Cortex of kidney (tissue), 1 donor: ENCODE measurements at places on chromosomes 6 and 20.

GRCh38 chr6:128209771-128210170, 308.9 kb upstream of the THEMIS start:
- no peak for DNase-seq

DNA sequence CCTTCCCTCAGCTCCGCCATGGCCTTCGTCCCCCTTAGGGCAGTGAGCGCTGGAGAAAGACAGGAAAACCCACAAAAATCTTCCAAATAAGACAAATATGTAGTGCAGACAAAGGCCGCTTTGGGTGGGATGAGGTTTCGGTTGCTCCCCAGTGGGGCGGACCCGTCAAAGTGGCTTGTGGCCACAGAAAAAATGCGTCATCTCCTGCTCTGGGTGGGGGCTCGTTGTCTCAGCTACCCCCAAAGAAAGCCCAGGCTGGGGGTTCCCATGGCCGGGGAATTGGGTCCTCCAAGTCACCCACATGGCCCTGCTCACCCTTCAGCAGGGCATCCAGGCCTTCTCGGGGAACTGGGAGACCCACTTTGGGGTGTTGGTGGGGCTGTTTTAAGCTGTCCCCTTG, 21.9 kb upstream of the SCUBE3 start:
- no peak for DNase-seq

DNA sequence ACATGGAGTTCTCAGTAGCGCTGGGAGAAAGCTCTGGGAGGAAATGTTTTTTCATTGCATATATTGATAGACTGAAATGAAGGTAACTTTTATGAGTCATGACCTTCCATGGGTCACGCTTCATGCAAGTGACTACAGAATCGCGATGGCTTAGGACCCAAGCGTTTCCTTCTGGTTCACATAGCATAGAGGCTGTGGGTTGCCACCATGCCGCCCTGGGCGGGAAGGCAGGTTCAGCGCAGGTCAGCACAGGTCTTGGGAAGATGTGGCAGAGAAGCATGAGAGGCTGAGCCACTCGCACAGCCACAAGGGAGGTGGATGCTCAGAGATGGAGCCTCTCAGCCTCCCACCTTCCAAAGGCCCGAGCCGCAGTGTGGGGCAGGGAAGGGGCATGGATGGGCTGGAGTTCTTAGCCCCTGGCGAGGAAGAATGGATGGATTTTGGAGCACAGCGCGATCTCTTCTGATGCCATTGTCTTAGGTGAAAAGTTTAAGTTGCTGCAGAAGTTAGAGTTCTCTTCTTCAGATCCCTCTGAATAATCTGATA, 219.5 kb downstream of the SMOC2 start:
- DNase-seq = no peak

DNA sequence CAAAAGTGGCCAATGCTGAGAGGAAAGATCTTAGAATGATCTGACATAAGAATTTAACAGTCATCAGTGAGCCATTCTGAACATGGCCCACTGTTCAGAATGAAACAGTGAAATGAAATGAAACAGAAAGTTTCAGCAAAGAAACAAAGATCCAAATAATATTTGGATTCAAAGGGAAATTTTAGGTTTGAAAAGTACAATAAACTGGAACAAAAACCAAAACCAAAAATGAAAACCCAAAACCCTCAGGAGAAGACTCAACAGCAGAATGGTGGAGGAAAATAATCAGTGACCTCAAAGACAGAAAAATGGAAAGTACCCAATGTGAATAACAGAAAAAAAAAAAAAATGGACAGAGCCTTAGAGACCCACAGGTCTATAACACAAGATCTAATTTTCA, 66.1 kb upstream of the EMILIN3 start:
- DNase-seq = no peak

- no peak for DNase-seq
Measured at GRCh38 chr20:24503352-24503931, 34.0 kb downstream of the SYNDIG1 start.

DNA sequence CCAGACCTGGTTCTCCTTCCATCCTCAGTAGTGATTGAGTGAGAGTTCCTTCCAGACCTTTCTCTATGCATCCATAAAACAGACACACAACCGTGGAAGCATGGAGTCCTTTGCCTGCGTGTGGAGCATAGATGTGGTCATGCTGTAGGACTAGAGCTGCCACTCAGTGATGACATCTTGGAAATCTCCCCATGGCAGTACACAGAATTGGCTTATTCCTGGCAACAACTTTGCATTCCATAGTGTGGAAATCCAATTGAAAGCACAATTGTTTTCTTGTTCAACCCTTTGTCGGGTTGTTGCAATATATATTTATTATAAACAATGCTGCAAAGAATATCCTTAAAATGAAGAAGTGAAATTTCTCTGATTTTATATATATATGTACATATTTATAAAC, 547.8 kb downstream of the CDH26 start:
- DNase-seq = no peak

GRCh38 chr6:158626360-158627167, 18.0 kb downstream of the DYNLT1 start:
- DNase-seq = no peak

DNA sequence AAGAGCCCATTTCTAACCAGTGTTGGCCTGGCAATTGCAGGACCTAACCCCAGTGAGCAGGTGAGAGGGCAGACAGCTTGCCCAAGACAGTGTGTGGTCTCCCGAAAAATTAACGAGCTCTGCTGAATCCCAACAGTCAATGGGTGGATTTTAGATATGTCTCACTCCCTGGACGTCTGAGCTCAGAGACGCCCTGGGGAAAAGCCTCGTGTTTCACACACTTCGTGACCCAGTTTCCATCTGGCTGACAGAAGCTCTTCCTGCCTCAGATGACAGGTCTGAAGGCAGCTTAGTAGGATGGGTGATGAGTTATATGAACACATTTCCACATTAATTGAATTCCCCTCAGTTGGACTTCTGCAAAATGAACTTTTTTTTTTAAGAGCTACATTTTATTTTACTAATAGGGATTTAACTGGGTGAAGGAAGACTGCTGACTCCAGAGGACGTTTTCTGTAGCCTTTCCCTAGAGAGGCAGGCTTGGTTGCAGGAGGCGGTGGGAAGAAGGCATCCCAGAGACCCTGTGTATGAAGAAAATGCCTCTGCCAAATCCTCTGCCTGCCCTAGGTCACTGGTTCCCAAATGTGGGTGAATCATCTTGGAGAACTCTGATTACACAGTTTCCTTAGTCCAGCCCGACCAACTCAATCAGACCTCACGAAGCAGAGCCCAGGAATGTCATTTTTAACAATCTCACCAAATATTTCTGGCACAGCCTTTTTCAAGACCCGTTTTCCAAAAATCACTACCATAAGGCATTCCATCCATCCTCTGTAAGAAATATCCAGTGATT, 71.7 kb upstream of the LY86 start:
- DNase-seq = no peak

- no peak for DNase-seq
Measured at GRCh38 chr6:74853991-74854390, 351.9 kb downstream of the COL12A1 start.

GRCh38 chr6:159594750-159595117, 98.3 kb downstream of the SOD2 start:
- no peak for DNase-seq

- DNase-seq = no peak
Measured at GRCh38 chr6:7703148-7703680, 22.7 kb upstream of the BMP6 start.
